CD4-positive, alpha-beta T cell treated with Interleukin-10 for 1 hour (primary cell): ENCODE measurements at places on chromosomes 4 and X.

DNA sequence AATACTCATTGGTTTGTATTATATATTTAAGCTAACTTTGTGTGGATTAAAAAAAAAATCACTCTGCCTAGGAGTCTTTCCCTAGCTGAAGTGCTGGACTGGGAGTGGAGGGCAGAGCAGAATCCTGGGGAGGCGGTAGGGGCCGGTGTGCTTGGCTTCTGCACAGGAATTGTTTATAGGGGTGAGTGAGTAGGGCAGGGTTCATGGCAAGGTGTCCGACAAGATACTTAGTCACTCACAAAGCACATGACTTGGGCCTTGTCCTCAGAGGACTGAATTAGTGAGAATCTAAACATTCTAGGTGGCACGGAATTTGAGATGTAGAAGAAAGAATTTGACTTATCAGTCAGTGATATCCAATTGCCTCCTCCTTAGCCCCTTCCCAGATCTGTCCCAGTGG is 32.2 kb downstream of the FNIP2 start:
- DNase-seq: no peak

GRCh38 chr4:163660636-163661035 is 166.1 kb downstream of the TMA16 start:
- DNase-seq: no peak

DNA sequence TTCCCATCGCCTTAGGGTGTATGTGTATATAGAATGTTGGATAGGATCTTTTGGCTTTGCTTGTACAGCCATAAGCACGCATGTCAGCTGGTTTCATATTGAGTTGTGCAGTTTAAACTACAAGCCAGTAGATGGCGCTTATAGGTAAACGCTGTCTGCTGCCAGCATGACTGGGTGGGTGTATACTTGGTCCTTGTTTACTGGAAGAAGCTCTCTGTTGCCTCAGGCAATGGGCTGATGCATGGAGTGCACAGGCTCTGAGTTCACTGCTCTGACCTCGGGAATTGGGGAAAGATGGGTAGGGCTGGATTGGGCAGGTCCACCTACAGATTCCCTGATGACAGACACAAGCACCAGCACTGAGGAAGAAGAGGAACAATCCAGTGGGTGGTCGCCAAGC is 831.5 kb downstream of the STIM2 start:
- no peak for DNase-seq

GRCh38 chr4:168790898-168791297 is 219.2 kb downstream of the CBR4 start:
- DNase-seq: no peak

GRCh38 chr4:11293866-11294265 is 134.8 kb downstream of the HS3ST1 start:
- DNase-seq: no peak

DNA sequence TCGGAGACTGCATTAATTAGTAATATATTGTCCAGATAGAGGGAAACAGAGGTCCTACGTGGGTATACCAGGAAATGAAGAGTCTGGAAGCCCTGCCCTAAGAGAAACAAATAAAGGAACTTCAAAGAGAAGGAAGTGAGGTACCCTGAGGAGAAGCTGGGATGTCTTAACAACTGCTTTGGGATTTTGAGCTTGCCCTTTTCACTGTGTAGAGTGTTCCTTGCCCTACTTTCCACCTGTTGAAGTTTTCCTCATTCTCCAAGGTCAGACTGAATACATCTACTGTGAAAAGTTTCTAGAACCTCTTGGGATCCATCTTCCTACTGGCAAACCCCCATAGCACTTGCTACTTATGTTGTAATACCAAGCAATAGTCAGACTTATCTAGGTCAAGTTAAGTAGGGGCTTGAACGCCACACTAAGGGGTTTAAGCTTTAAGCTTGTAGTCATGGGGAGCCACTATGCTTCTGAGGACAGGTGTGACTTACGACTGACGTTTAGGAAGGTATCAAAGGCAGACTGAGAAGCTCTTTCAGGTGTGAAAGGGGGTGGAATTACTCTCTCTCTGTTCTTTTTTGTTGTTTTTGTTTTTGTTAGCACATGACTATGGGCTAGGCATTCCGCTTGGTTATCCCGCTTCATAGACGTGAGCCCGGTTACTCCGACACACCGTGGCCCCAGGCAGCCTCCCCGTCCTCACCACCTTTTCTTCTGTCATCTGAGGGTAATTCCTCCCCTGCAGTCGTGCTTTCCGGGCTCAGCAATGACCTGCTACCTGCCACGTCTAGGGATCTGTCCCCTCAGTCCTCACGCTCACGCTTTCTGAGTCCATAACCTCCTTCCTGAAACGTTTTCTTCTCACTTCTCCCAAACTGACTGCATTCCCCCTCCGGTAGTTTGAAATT is 959 bp upstream of the REST start:
- peak; percentile 19 for DNase-seq

GRCh38 chr4:47713129-47713834 is 124.6 kb downstream of the CORIN start:
- DNase-seq: no peak

DNA sequence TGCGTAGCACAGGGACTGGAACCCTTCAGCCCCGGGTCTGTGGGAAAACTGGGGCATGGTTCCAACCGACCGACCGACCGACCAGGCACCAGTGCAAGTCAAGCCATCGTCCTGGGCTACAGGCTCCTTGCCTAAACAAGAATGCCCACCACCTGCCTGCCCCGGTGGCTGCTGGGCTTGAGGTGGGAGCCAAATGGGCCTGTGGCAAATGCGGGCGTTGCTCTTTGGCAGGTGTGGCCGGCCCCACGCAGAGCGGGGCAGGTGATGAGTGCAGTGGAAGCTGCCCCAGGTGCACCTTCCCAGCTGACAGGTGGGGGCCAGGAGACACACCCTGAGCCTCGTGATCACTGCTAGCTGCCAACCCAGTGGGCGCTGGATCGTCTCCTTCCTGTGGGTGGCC is 77.9 kb downstream of the MTMR1 start:
- no peak for DNase-seq

- DNase-seq: no peak
These were observed 68.7 kb downstream of the APBB2 start for GRCh38 chr4:41145571-41146078.

DNA sequence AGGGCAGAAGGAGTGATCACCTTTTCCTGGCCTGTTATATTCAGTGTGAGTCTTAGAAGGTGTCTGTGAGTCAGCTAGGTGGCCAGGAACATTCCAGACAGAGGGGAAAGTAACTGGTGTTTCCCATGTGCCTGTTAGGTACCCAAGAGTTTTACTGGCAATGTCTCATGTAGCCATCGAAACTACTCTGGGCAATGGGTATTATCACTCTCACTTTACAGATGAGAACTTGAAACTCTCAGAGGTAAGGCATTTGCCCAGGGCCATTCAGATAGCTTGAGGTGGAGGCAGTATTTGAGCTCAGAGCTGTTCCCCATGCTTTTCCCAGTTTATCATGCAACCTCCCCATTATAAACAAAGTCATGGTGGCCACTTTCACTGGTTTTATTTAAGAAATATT is 80.4 kb upstream of the NHS start:
- DNase-seq: no peak

- DNase-seq: no peak
These were observed 98.3 kb upstream of the SFRP2 start for GRCh38 chr4:153887217-153887616.

DNA sequence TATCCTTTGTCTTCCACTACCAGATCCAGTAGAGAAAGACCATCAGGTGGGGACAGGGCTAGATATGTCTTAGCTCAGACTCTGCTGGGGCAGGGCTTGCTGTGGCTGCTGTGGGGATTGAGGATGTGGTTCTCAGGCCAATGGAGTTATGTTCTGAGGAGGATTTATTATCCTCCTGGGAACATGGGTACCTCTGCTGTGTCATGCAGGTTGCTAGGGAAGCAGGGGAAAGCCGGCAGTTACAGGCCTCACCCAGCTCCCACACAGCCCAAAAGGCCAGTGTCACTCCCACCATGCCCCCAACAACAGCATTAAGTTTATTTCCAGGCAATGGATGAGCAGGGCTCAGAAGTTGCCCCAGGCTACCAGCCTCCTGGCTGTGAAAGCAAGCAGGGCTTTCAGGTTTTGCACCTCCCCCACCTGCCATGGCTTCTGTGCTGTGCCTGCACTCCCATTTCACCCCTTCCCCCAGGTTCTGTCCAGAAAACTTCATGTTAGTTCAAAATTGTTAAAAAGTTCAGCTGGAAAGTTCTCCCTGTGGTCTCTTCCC is 879.9 kb downstream of the ARAP2 start:
- DNase-seq: no peak

DNA sequence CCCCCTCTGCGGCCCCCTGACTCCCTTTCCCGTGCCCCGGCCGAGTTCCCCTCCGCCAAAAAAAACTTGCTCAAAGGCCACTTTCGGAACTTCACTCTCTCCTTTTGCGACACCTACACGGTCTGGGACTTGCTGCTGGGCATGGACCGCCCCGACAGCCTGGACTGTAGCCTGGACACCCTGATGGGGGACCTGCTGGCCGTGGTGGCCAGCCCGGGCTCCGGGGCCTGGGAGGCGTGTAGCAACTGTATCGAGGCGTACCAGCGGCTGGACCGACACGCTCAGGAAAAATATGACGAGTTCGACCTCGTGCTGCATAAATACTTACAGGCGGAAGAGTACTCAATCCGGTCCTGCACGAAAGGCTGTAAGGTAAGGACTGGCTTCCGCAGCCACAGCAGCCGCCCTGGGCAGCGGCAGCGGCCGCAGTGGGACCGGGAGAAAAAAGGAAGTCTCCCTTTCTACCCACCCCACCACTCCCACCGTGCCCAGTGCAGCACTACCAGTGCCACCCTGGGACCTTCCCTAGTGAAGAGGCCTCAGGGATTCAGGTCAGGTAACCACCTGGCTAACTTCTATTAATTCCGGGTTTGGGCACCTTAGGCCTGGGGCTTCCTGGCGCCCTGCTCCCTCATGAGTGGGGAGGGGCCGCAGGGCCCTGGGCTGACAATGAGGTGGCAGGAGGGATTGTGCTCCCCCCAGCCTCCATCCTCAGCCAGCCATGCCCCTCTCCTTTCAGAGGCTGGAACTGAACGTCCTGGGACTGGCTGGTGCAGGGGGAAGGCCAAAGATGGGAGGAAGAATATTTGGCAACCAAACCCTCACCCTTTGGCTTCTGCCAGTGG is 1.9 kb downstream of the NALF2 start:
- DNase-seq: no peak

GRCh38 chr4:168731006-168731636 is 234.3 kb downstream of the PALLD start:
- no peak for DNase-seq

DNA sequence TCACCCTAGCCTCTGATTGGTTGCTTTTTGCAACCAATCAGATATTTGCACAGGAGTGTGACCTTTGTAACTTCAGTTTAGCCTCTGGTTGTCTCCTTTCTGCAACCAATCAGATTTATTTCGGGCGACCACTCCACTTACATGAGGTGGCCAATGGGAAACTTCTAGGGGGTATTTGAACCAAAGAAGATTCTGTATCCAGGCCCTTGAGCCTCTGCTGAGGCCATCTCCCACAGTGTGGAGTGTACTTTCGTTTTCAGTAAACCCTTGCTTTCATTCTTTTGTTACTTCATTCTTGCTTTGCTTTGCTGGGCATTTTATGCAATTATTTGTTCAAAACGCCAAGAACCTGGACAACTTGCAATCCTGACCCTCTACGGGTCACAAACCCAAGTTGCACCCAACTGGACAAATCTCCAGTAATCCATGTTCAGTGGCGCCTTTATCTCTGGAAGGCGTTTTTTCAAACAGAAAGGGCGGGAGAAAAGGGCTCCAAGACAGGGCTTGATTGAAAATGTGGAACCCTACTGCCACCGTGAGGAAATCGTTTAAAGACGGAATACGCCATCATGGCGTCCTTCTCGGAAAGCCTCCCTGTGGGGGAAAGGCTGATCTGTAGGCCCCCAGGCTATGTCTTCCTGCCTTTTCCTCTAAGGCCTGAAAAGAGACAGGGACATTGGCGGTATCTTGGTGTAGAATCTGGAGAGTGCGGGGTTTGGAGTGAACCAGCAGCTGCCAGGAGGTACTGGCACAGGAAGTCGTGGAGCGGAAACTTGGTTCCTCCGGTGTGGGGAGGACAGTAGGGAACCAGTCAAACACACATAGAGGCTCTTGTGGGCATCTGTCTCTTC is 184.6 kb downstream of the OR13H1 start:
- DNase-seq: no peak

DNA sequence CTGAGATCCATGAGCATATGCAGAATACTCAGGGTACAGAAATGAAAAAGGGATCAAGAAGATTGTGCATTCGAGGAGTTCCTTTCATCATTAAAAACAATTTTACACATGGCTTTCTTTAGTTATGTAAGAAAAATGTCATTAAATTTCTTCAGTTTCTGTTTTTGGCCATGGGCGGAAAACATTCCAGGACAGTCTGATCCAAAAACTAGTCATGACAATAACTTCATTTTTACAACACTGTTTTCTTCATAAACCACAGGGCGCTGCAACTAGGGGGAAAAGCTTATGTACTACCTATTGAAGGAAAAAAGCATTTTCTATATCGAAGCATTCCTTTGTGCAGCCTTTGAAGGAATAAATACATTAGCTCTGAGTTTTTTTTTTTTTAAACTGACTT is 28.2 kb downstream of the IL13RA1 start:
- DNase-seq: no peak

DNA sequence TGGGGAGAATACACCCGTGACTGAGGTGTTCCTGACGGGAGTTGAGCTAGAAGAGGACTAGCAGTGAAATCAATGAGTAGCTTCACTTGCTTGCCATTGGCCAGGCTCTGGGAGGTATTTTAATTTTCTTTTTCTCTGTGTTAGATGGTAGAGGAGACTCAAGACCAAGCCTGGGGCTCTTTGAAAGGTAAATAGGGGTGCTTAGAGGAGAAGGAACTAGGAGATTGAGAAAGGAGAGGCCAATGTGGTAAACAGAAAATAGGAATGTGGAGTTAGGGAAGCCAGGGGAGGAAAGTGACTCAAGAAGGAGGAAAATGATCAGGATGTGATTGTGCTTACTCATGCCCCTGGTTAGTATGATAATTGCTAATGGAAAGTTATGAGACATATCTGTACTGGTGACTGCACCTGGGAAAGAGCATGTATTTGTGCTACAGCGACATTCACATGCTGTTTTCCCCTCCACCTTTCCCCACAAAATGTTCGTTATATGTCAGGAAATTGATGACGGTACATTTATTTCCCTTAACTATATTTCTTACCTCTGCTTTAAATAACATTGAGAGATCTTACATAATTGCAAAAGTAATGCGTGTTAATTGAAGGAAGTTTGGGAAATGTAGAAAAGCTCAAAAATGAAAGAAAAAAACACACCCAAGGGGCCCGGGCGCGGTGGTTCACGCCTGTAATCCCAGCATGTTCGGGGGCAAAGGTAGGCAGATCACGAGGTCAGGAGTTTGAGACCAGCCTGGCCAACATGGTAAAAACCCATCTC is 16.9 kb upstream of the LRBA start:
- DNase-seq: no peak

GRCh38 chr4:112029771-112030171 is 115.5 kb upstream of the FAM241A start:
- DNase-seq: no peak

DNA sequence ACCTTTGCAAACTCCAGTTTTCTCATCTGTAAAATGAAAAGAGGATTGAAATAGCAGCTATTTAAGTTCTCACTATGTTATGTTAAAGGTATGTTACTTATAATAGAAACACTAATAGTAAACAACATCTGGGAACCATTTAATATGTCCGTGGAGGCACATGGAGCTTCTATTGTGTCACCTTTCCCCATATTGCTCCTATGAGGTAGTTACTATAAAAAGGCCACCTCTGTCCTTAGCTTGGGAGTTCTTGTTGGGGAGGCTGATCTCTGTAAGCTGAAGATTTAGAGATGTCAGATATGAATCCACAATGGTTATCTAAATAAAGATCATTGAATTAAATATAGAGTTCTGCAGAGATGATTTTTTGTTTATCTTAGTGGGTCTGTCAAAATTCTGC is 125.2 kb downstream of the FHIP1A start:
- no peak for DNase-seq
